MM.1S (cell line): ENCODE measurements at places on chromosomes 6 and 20.

GRCh38 chr6:11333132-11333849 lies 100.8 kb upstream of the NEDD9 start:
- peak; percentile 58 for DNase-seq

- no peak for DNase-seq
Measured at GRCh38 chr6:166277018-166277417, 31.2 kb downstream of the PRR18 start.

GRCh38 chr6:20652299-20653084 lies 118.2 kb downstream of the CDKAL1 start:
- no peak for DNase-seq

DNA sequence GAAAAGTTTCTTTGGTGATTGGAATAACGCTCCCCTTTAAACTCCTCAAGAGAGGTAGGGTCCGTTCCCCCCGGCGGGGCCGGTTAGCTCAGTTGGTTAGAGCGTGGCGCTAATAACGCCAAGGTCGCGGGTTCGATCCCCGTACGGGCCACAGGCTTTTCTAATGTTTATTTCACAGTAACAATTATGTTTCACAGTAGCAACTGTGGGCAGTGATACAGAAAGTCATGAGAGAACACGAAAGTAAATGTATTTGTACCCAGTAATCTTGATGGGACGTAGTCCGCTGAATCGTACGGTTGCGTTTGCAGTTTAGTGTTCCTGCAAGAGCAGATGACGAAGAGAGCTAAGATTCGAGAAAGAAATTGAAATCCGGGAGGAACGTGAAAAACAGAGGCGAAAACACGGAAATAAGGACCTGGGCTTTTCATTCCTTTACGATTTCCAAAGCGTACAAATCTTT lies 505.5 kb downstream of the PRIM2 start:
- no peak for DNase-seq

- DNase-seq, result no peak
Measured at GRCh38 chr6:140175486-140175885, 801.0 kb upstream of the CITED2 start.

- DNase-seq, result peak; percentile 46
Measured at GRCh38 chr6:44593539-44593944, 206.0 kb downstream of the CDC5L start.
